ENCODE measurements at places on chromosomes 4 and X.

GRCh38 chr4:56086073-56086541, 137.4 kb downstream of the CEP135 start:
- H3K4me3 ChIP-seq, result no peak overlapping the region
- H3K27me3 ChIP-seq, result no peaks in the 10 kb centered on the region
- H3K36me3 ChIP-seq, result no peaks in the 10 kb centered on the region
- no peaks in the 10 kb centered on the region for H3K4me1 ChIP-seq
- no peak overlapping the region for H3K27ac ChIP-seq

- H3K27me3 ChIP-seq, result no peaks in the 10 kb centered on the region
- H3K36me3 ChIP-seq, result no peaks in the 10 kb centered on the region
- no peaks in the 10 kb centered on the region for H3K4me1 ChIP-seq
- DNase-seq, result no peak
- no peak overlapping the region for H3K4me3 ChIP-seq
Measured at GRCh38 chr4:89835413-89835812, 1.5 kb downstream of the SNCA start.

DNA sequence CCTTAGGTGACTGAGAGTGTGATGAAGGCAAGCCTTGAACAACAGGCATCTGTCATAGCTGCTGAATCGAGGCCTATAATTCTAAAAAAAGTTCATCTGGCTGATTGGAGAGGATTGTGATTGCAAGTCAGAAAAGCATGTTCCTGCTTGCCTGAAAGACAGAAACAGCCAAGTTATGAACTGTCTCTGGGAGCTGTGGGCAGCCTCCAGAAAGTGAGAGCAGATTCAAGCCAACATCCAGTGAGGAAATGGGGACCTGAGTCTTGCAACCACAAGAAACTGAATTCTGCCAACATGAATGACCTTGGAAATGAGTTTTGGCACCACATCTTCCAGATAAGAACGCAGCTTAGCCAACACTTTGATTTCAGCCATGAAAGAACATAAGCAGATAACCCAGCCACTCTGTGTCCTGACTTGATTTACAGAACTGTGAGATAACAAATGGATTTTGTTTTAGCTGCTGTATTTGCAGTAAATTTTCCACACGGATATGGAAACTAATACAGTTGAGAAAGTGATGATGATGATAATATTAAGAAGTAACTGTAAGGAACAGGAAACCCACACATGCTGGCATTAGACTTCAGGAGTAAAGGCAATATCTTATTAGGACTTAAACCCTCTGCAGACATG, 240.3 kb upstream of the NDST3 start:
- no peaks in the 10 kb centered on the region for H3K27me3 ChIP-seq
- DNase-seq, result no peak
- no peak overlapping the region for H3K27ac ChIP-seq
- H3K4me1 ChIP-seq, result no peaks in the 10 kb centered on the region
- no peak overlapping the region for H3K4me3 ChIP-seq

- H3K27ac ChIP-seq, result no peak overlapping the region
- H3K27me3 ChIP-seq, result no peaks in the 10 kb centered on the region
- no peaks in the 10 kb centered on the region for H3K36me3 ChIP-seq
Measured at GRCh38 chrX:131985526-131986049, 37.5 kb upstream of the STK26 start.

- H3K27ac ChIP-seq, result no peak overlapping the region
- no peaks in the 10 kb centered on the region for H3K36me3 ChIP-seq
- H3K4me3 ChIP-seq, result no peak overlapping the region
- H3K4me1 ChIP-seq, result no peaks in the 10 kb centered on the region
- H3K27me3 ChIP-seq, result no peaks in the 10 kb centered on the region
Measured at GRCh38 chrX:69388526-69388925, 115.6 kb upstream of the NALF2 start.

GRCh38 chrX:5852941-5853340, 375.7 kb downstream of the NLGN4X start:
- H3K36me3 ChIP-seq, result no peaks in the 10 kb centered on the region
- DNase-seq, result no peak
- no peak overlapping the region for H3K4me3 ChIP-seq
- no peaks in the 10 kb centered on the region for H3K4me1 ChIP-seq
- no peak overlapping the region for H3K27ac ChIP-seq

DNA sequence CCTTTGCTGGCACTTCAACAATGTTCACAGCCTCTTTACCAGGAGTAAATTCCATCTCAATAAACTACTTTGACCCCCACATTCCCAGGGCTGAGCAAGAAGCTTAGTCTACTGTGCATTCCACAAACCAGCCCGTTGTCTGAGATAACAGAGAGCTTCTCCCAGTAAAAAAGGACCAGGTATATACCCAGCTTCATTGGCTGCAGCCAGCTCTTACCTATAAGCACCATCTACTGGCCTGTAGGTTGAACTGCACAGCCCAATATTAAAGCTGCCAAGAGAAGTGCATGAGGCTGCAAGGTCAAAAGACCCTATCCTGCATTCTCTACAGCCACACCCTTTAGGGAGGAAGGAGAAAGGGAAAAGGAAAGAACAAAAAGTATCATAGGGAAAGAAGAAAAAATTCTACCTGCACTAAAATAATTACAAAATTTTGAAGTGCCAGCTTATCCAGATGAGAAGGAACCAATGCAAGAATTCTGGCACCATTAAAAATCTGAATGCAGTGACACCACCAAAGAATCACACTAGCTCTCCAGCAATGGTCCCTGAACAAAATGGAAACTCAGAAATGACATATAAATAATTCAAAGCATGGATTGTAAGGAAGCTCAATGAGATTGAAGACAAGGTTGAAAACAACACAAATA, 45.7 kb upstream of the INTU start:
- peak; percentile 54 for DNase-seq
- H3K27ac ChIP-seq, result no peak overlapping the region
- no peaks in the 10 kb centered on the region for H3K4me1 ChIP-seq
- no peaks in the 10 kb centered on the region for H3K36me3 ChIP-seq
- H3K4me3 ChIP-seq, result no peak overlapping the region

DNA sequence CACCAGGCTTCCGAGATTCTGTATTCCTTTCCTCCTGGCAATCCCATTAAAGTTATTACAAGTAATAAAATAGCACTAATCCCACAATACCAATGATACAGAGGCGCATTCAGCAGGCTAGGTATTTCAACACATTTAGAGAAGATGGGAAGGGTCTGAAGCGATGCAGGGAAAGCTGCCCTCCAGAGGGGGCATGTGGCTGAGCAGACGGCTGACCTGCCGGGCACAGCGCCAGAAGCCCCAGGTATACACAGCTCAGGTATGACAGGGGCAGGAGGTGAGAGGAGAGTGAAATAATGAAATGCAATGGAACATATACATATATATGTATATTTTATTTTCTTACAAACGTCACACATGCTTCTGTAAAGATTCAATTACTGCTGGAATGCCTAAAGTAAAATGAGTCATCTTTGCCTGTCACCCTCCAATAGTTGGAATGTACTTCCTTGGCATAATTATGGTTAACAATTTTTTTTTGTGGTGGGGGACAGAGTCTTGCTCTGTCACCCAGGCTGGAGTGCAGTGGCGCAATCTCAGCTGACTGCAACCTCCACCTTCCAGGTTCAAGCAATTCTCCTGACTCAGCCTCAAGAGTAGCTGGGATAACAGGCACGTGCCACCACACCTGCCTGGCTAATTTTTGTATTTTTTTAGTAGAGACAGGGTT, 21.3 kb upstream of the CDKN2AIP start:
- no peak for DNase-seq
- no peak overlapping the region for H3K4me3 ChIP-seq
- H3K4me1 ChIP-seq, result no peaks in the 10 kb centered on the region
- no peak overlapping the region for H3K27ac ChIP-seq

DNA sequence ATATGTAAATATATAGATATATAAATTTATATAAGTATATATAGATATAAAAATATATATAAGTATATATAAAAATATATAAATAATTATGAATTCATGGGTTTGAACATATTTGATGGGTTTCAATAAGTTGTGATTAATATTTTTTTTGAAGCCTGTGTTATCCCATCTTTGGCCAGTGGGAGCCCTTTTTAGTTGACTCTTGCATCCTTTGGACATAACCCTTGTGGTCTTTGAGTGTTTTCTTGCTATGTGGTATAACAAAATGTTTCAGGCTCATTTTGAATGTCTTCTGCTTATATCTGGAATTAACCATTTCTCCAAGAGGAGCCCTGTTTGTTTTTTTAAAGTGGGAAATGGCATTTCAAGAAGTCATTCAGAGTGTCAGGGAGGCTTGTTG, 15.2 kb downstream of the SNX25 start:
- no peaks in the 10 kb centered on the region for H3K27me3 ChIP-seq
- no peak overlapping the region for H3K4me3 ChIP-seq
- H3K4me1 ChIP-seq, result peaks cover 35% of the 10 kb centered on the region

DNA sequence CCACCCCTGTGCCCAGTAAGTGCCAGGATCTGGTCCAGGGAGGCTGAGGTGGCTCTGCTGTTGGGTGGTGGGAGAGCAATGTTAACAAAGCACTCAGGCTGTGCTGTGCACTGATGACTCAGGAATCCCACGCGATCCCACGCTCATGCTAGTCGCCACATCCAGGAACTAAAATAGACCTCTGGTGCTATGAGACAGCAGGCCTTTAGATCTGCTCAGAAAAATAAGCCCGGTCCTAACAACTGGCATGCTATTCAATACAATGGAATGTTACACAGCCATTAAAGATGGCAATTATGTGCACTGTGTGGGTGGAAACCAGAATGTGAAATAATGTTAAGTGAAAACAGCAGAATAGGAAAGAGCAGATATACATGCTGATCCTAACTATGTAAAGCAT, 26.0 kb downstream of the ARL13A start:
- H3K27ac ChIP-seq, result no peak overlapping the region
- H3K27me3 ChIP-seq, result no peaks in the 10 kb centered on the region
- H3K4me3 ChIP-seq, result no peak overlapping the region
- no peaks in the 10 kb centered on the region for H3K36me3 ChIP-seq
- DNase-seq, result no peak
- H3K4me1 ChIP-seq, result no peaks in the 10 kb centered on the region

GRCh38 chr4:151014521-151015458, at the start of gene LRBA:
LRBA (minus strand) TSS chr4:151015284; CDS start chr4:151014642, 642 bp downstream.
- no peaks in the 10 kb centered on the region for H3K36me3 ChIP-seq
- peak within 1 kb of the TSS; percentile 98 for H3K4me3 ChIP-seq
- peak within 1 kb of the TSS; percentile 91 for H3K27ac ChIP-seq
- H3K4me1 ChIP-seq, result peaks cover 5% of the 10 kb centered on the region
- no peaks in the 10 kb centered on the region for H3K27me3 ChIP-seq

GRCh38 chrX:110796407-110796697, 735 bp upstream of the CHRDL1 start:
- no peak overlapping the region for H3K27ac ChIP-seq
- H3K4me1 ChIP-seq, result no peaks in the 10 kb centered on the region
- no peak overlapping the region for H3K4me3 ChIP-seq
- no peak for DNase-seq

- no peaks in the 10 kb centered on the region for H3K36me3 ChIP-seq
- no peak for DNase-seq
- H3K27me3 ChIP-seq, result no peaks in the 10 kb centered on the region
- H3K27ac ChIP-seq, result no peak overlapping the region
Measured at GRCh38 chr4:116088771-116089170, 975.4 kb upstream of the NDST4 start.

- H3K4me3 ChIP-seq, result no peak overlapping the region
- no peaks in the 10 kb centered on the region for H3K27me3 ChIP-seq
- no peaks in the 10 kb centered on the region for H3K36me3 ChIP-seq
- DNase-seq, result no peak
- H3K4me1 ChIP-seq, result no peaks in the 10 kb centered on the region
- H3K27ac ChIP-seq, result no peak overlapping the region
Measured at GRCh38 chr4:105950701-105951100, 55.4 kb downstream of the NPNT start.

- peak overlapping the region; percentile 92 for H3K27ac ChIP-seq
- peaks cover 6% of the 10 kb centered on the region for H3K4me1 ChIP-seq
- no peaks in the 10 kb centered on the region for H3K36me3 ChIP-seq
- no peaks in the 10 kb centered on the region for H3K27me3 ChIP-seq
- DNase-seq, result peak; percentile 26
Measured at GRCh38 chr4:158722291-158722916, 792 bp downstream of the PPID start.

- H3K36me3 ChIP-seq, result no peaks in the 10 kb centered on the region
- DNase-seq, result no peak
- H3K4me3 ChIP-seq, result no peak overlapping the region
- no peaks in the 10 kb centered on the region for H3K27me3 ChIP-seq
Measured at GRCh38 chr4:156886481-156886880, 85.1 kb downstream of the PDGFC start.

DNA sequence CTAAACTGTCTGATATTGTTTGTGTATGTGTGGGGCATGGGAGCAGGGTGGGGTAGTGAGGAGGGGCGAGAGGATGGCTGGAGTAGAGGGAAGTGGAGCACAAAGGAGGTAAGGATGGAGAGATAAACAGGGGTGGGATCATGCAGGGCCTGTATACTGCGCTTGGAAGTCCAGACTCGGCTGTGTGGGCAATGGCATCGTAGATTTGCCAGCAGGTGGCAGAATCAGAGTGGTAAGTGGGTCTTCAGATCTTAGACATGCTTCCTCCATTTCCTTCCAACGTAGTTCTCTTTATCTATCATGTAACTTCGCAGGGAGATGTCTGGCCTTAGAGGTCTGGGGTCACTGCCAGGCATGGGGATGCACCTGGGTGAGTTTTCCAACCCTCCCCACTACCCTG, 155.5 kb downstream of the PDGFRA start:
- no peak overlapping the region for H3K4me3 ChIP-seq
- H3K27ac ChIP-seq, result no peak overlapping the region
- H3K36me3 ChIP-seq, result no peaks in the 10 kb centered on the region
- no peaks in the 10 kb centered on the region for H3K4me1 ChIP-seq
- H3K27me3 ChIP-seq, result no peaks in the 10 kb centered on the region

GRCh38 chr4:173380987-173381386, 10.2 kb downstream of the SAP30 start:
- H3K27ac ChIP-seq, result no peak overlapping the region
- H3K4me3 ChIP-seq, result no peak overlapping the region
- DNase-seq, result no peak
- H3K36me3 ChIP-seq, result no peaks in the 10 kb centered on the region
- H3K4me1 ChIP-seq, result no peaks in the 10 kb centered on the region

GRCh38 chr4:182449186-182449929, 206.2 kb downstream of the TENM3 start:
- H3K27me3 ChIP-seq, result no peaks in the 10 kb centered on the region
- no peaks in the 10 kb centered on the region for H3K36me3 ChIP-seq
- peak; percentile 68 for DNase-seq
- H3K4me1 ChIP-seq, result peaks cover 3% of the 10 kb centered on the region

DNA sequence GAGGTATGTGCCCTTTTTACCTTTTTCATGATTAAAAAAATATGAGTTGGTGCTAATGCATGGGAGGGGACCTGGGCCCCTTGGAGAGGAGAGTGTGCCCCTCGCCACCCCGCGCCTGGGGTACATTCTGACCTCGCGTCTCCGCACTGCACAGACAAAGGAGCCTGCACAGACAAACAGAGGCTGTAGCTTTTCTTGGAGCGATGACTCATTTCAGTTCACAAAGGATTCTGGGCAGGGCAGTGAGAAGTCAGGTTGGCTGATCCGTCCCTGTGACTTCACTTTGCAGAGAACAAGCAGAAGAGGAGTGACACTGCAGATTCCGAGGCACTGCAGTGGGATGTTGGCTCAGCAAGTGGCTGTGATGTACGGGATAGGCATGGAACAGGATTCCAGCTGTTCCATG, 82.9 kb downstream of the STOX2 start:
- H3K4me1 ChIP-seq, result peaks cover 13% of the 10 kb centered on the region
- peak overlapping the region; percentile 21 for H3K4me3 ChIP-seq
- H3K36me3 ChIP-seq, result no peaks in the 10 kb centered on the region
- DNase-seq, result peak; percentile 86

Measured in testis (tissue), 5 donors.